ENCODE measurements at places on chromosomes 2 and 18.

DNA sequence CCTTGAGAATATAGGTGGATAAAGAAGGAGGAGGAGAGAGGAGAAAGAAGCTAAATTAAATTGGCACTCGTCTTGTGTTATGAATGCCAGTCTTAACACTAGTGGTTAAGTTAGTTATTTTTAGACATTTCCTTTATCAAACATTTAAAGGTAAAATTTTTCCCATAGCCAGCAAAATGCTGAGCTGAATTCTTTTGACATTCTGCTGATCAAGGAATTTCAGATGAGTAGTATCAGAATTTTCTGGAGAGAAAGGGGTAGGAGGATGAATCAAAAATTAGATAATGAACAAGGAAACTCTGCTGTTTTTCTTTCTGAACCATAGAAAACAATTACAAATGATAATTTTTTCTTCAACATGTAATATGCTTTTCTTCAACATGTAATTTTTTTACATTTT, 52.5 kb downstream of the ASXL3 start:
- no peak for DNase-seq

GRCh38 chr2:69178756-69179155, 165.8 kb downstream of the ANTXR1 start:
- no peak for DNase-seq

- no peak for DNase-seq
These were observed 8.4 kb downstream of the GBX2 start for GRCh38 chr2:236159778-236160170.

- DNase-seq: peak; percentile 15
These were observed at the start of gene SESTD1 for GRCh38 chr2:179264368-179265081. Gene SESTD1 (minus strand): TSS chr2:179264832. CDS start chr2:179191841, 72,991 bp downstream.

- DNase-seq: no peak
These were observed 511.8 kb upstream of the RAB12 start for GRCh38 chr18:8097399-8097798.

GRCh38 chr2:160581035-160581434, 87.4 kb upstream of the RBMS1 start:
- DNase-seq: no peak

- no peak for DNase-seq
These were observed 66.9 kb downstream of the ACVR1 start for GRCh38 chr2:157809212-157809611.

Measured in activated T-helper 1 cell treated with anti-CD3 and anti-CD28 coated beads, Interleukin-2, amount 50 U/mL, for 16 hours (primary cell).